CD4-positive, alpha-beta T cell treated with Interferon alpha-2 for 1 hour (primary cell): ENCODE measurements at places on chromosomes 1 and 21.

DNA sequence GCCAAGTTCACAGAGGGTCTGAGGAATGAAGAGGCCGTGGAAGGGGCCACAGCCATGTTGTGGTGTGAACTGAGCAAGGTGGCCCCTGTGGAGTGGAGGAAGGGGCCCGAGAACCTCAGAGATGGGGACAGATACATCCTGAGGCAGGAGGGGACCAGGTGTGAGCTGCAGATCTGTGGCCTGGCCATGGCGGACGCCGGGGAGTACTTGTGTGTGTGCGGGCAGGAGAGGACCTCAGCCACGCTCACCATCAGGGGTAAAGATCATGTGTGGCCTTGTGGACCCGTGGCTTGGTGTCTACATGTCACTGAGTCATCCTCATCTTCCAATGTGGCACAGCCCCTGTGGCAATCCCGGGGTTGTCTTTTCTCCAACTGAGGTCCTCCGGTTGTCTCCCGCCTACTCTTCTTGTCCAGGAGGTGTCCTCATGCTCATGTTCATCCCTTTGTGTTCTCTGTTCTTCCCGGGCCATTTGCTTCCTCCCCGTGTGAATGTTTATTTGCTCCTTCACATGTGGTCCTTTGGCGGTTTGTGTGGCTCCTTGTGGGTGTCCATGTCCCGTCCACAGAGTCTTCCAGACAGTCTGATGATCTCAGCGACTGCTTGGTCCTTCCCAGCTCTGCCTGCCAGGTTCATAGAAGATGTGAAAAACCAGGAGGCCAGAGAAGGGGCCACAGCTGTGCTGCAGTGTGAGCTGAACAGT lies 84.2 kb downstream of the OBSCN start:
- no peak for DNase-seq

DNA sequence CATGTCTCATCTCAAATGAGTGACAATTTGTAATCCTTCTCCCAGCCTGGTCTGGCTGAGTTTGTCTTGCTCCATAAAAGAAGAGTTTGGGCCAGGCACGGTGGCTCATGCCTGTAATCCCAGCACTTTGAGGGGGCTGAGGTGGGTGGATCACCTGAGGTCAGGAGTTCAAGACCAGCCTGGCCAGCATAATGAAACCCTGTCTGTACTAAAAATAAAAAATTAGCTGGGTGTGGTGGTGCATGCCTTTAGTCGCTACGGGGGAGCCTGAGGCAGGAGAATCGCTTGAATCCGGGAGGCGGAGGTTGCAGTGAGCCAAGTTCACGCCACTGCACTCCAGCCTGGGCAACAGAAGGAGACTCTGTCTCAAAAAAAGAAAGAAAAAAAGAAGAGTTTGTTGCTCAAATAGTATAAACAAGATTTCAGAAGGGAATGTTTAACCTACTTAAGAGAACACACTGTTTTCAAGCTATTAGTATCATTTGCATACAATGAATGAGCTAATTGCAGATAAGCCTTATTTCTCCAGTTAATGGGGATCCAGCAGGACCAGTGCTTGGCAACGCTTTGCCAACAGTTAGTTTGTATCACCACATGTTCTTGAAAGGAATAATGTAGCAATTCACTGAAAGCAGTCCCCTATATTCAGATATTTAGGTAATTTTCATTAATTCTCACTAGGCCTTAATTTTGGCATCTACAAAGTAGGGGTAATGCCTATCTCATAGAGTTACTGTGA lies 15.9 kb downstream of the KLHDC7A start:
- no peak for DNase-seq

DNA sequence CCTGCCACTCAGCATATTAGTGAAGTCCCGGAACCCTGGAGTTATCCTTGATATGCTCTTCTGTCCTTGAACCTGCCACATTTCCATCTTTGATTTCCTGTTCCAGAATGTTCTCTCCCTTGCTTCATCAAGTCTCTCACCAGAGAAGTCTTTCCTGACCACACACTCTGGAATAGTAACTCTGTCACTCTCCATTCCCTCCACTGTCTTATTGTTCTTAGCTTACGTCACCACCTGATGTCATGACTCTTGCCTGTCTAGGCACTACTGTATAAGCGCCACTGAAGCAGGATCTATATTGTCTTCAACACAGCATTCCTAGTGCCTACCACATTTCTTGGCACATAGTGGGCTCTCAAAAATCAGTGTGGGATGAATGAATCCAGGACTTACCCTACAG lies 65.4 kb upstream of the SMYD2 start:
- no peak for DNase-seq

- no peak for DNase-seq
Measured at GRCh38 chr1:29264773-29265389, 28.6 kb downstream of the PTPRU start.

GRCh38 chr1:64480999-64481772 lies 11.3 kb downstream of the CACHD1 start:
- no peak for DNase-seq

DNA sequence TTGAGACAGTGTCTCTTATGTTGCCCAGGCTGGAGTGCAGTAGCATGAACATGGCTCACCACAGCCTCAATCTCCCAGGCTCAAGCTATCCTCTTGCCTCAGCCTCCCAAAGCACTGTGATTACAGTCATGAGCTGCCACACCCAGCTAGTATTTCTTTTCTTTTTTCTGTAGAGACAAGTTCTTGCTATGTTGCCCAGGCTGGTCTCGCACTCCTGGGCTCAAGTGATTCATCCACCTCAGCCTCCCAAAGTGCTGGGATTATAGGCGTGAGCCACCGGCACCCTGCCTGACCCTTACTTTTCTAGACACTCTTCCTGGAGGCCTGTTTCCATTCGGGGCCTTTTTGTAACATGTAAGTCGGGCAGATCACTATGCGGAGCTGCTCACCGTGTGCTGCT lies 30.1 kb upstream of the SRP9 start:
- DNase-seq, result no peak

- DNase-seq, result no peak
Measured at GRCh38 chr1:209231476-209232156, 351.9 kb upstream of the CAMK1G start.

- DNase-seq, result peak; percentile 92
Measured at GRCh38 chr1:19485362-19486187, at the start of gene CAPZB. CAPZB (minus strand) TSS chr1:19485539; CDS start chr1:19485438, 101 bp downstream.

DNA sequence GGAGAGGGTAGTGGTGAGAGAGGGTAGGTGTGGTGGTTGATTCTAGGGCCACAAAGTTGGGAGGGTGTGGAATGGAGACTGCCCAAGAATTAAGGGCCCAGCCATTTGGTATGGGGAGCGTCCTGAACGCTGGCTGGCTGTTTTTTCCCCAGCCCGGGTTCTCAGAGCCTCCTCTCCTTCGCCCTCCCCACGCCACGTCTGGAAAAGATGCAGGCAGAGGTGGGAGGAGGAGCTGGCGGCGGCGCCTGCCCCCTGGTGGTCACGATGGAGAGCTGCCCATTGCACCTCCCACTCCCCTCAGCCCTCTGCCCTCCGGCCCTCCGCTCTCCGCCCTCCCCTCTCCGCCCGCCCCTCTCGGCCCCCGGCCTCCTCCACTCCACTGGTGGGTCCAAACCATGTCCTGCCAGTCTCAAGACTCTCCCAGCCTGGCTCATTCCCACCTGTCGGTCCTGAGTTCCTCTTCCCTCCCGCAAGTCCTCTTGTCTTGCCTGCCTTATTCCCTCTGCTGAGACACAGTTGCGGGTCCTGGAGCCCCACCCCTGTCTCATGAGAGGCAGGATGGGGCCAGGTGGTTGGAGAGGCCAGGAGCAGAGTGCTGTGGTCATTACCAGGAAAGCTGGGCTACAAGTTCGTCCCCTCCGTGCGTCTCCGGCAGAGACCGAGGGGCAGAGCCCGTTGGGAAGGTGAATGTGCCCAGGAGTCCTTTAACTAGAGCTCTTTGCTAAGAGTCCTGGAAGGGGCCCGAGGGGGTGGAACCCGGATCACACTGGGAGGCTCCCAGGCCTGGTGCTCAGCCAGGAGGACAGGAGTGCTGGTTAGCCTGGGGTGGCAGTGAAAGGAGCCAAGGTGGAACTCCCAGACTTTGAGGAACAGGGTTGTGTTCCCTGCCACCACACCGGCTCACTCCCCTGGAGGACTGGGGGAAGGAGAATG lies 22.6 kb downstream of the ETNK2 start:
- peak; percentile 70 for DNase-seq

DNA sequence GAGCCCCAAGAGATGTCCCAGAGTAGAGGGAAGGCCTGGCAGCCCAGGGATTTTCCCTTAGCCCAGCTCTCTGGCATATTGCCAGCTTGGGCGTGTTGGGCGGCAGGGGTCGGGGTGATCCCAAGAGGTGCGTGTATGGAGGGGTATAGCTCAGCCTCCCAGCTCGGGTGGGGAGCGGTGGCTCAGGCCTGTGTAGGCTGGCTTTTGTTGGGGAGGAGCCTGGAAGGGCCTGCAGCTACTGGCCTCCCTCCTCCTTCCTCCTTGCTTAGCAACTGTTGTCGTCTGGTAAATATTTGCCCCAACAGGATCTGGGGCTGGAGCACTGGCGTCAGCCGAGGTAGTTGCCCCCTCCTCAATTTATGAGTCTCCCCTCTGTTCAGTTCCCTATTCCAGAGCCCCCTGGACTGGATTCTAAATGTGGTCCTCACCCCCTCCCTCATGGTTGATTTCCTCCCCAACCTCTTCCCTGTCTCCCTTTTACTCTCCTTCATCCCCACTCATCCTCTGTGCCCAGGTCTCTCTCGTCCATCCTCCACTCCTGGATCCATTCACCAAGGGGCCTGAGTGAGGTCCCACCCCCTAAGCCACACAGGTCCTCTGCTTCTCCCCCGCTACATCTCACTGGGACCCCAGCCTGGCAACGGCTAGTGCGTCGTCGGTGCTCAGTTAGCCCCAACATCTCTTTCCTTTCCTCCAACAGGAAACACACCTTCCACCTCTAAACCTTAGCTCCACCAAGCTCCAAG lies 10.3 kb upstream of the LMNA start:
- DNase-seq, result peak; percentile 80

- no peak for DNase-seq
Measured at GRCh38 chr21:15309721-15310120, 244.9 kb upstream of the NRIP1 start.

- no peak for DNase-seq
Measured at GRCh38 chr1:37281354-37281753, 193.0 kb upstream of the ZC3H12A start.

DNA sequence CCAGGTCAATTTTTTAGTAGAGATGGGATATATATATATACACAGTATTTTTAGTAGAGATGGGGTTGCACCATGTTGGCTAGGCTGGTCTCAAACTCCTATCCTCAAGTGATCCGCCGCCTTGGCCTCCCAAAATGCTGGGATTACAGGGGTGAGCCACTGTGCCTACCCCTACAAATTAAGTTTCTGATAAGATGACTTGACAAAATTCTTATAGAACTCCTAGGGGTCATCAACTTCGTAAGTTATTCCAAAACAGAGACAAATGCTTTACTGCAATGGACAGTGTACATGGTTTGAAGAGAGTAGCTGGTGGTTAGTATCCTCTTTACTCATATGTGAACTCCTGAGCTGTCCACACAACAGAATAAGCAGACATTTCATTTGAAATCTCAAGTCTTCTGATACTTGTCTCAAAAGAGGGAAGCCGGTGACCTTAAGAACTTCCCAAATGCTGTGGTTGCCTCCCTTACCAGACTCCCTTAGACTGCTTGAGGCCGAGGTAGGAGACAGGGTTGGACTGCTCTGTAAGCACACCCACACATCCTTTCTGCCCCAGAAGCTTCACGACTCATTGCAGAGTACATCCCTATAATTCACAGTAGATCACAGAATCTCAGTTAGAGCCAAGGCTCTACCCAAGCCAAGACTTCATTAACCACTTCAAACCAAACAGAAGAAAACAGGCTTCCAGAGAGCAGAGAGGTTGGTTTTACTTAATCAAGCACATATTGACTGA lies 244.1 kb upstream of the IRF2BP2 start:
- no peak for DNase-seq

DNA sequence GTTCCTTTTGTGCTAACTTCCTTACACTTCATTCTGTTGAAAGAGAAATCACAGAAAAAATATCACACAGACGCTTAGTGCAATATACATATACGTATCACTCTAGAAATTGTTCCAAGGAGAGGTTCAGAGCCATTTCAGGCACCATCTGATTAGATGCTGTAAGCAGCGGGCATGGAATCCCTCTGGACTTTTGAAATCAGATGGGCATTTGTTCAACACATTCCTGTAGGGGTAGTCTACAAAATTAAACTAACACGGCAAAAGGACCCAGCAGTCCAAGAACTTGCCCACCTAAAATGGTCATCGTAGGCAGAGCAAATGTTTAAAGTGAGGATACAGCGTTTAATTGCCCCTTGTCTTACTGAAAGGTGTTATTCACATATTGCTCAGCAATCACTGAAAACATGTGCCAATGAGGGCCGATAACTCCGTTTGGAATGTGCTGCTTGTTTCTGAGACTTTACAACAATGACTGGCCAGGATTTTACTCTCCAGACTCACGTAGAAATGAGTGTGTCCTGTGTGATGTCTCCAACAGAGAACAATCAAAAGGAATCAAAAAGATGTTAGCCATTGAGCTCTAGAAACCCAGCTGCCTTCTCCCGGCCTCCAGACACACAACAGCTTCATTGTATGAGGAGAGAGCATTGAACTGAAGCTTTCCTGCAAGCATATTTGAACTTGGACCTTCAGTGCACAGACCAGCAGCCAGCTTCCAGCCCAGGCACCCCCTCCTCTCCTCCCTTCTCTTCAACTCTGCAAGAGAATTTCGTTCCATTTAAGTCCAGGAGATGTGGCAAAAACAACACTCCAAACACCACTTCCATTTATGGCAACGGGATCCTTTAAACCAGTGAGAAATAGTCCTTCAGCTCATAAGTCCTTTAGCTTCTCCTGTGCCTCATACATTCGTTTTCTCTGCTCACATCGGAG lies 32.1 kb upstream of the ADORA3 start:
- DNase-seq, result no peak

- no peak for DNase-seq
Measured at GRCh38 chr1:53944469-53945182, 873 bp downstream of the IFT25 start.

DNA sequence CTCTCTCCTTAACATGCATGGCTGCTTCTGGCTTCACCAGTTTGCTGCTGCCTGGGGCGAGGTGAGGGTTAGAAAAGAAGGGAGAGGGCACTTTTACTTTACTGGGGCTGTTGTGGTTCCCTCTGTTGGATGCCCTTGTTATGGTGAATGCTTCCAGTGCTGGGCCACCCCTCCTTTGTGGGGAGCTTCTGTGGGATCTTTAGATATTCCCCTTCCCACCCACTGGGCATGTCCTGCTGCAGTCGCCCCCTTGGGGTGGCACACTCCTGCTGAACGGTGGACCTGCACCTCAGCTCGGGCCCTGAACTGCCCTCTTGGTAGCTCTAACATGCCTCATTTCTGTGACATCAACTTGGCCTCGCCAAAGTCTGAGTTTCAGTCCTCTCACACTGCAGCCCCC lies 6.0 kb downstream of the TNN start:
- no peak for DNase-seq

DNA sequence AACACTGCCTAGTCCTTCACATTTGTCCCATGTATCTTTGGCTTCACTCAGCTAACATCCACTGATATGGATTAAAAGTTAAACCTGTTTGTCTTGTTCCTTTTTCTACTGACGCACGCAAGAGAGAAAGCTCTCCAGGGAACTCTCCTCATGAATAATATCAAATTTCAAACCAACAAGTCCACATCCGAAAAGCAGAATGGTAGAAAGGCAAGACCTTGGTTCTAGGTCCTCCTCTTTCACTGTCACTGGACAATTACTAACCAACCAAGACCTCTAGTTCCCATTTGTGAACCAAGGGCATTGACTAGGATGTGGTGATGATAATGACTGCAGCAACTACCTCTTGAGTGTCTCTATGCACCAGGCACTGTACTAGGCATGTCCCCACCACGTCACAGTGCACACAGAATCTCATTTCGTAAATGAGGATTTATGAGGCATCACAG lies 8.4 kb downstream of the PLPP3 start:
- DNase-seq, result no peak
